ENCODE measurements at places on chromosomes 11 and 22.

DNA sequence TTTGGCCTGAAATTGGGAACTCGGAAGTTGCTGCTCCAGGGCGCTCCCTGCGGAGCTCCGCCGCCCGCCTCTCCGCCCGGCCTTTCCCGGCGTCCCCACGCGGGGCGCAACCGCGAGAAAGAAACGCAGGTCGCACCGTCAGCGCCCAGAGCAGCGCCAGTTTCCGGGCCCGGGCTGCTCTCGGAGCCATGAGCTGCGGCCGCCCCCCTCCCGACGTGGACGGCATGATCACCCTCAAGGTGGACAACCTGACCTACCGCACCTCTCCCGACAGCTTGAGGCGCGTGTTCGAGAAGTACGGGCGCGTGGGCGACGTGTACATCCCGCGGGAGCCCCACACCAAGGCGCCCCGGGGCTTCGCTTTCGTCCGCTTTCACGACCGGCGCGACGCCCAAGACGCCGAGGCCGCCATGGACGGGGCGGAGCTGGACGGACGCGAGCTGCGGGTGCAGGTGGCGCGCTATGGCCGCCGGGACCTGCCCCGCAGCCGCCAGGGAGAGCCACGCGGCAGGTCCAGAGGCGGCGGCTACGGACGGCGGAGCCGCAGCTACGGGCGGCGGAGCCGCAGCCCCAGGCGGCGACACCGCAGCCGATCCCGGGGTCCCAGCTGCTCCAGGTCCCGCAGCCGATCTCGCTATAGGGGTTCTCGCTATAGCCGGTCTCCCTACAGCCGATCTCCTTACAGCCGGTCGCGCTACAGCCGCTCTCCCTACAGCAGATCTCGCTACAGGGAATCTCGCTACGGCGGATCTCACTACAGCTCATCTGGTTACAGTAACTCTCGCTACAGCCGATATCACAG is 521 bp downstream of the SRSF8 start:
- peak; percentile 77 for DNase-seq

DNA sequence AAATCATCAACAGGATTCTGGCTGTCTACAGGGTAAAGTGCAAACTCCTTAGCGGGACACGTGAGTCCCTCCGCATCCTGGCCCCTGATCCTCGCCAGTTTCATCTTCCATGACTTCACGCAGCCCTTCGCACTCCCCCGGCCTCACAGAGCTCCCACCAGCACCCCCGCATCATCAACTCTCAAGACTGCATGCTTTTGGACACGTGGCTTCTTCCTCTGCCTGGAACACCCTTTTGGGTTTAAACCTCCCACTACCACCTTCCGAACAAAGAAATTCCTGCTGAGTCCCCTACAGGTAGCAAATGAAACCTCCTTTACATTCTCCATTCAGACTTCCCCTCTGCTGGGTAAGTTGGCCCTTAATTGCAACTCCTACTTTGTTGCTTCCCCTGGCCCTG is 12.6 kb upstream of the EIF3M start:
- DNase-seq, result no peak

- DNase-seq, result no peak
These were observed 31.3 kb downstream of the JAM3 start for GRCh38 chr11:134100171-134100570.

DNA sequence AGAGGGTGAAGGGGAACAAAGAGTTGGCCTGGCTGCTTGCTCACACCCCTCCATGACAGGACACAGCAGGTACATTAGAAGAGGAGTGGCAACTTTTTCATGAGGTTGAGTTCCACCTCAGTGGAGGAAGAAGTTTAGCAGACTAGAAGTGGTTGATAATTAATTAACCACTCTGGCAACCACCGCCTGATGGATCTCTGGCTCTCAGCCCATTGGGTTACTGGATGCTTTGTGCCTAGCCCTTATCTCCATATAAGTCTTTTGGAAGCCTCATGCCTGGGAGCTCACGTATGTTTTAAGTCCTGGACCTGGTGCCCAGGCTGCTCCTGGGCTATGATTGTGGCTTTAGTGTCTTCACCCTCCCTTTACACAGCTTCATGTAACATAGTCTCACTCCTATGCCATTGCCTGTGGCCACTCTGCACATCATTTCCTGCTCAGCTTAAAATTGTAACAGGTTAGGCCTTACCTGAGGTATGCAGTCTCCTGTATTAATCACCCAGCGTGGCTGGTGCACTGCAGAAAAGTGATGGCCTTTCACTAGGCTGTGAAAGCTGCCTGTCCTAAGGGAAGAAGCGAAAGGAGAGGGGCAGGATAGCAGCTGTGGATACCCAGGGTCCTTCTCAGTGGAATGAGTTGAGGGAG is 72.7 kb upstream of the CRTAM start:
- no peak for DNase-seq

- DNase-seq, result no peak
These were observed 159.7 kb downstream of the FAT3 start for GRCh38 chr11:92384358-92384757.

DNA sequence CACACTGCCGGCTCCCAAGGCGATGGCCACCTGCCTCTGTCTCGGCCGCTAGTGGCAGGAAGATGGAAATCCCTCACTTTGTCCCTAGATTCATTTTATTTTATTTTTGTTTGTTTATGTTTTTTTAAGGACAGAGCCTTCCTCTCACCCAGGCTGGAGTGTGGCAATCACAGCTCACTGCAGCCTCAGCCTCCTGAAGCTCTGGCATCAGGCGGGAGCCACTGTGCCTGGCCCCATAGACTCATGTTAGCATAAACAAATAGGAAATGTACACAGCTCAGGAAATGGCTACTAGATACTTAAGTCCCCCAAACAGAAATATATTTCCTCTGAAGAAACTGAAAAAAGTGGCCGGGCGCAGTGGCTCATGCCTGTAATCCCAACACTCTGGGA is 3.5 kb downstream of the TMEM80 start:
- DNase-seq, result no peak

- no peak for DNase-seq
These were observed 50.5 kb downstream of the RBX1 start for GRCh38 chr22:41001722-41002122.

- DNase-seq, result no peak
These were observed 551.9 kb upstream of the LUZP2 start for GRCh38 chr11:23944923-23945322.

DNA sequence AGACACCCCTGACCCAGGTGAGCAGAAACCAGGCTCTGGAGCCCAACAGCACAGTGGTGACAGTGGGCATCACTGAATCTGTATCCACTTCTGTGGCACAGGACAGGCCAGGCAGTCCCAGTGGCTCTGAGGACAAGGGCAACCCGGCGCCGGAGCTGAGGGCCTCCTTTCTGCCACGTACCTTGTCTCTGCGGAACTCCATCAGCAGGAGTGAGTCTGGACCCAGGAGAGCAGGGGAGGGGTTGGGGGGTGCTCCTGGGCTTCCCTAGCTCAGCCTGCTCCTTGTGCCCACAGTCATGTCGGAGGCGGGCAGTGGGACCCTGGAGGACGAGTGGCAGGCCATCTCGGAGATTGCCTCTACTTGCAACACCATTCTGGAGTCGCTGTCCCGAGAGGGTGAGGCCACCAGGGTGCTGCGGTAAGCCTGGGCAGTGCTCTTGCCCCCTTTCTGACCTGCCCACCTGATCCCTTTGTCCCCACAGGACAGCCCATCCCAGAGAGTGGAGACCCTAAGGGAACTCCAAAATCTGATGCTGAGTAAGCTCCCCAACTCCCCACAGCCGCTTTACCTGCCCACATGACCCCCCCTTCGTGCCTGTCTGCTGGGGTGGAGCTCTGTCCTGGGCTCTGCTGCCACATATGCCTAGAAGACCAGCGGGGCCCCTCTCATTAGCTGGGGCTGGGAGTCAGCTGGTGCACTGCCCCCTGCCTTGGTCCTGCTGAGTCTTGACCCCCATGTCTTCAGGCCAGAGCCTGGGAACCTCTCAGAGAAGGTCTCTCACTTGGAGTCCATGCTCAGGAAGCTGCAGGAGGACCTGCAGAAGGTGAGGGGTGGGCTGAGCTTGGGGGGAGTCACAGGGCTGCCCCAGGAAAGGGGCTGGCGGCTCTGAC is 12.0 kb downstream of the SIPA1 start:
- DNase-seq, result no peak

GRCh38 chr22:24060375-24060788 is 49.3 kb downstream of the CABIN1 start:
- no peak for DNase-seq

GRCh38 chr11:134604886-134605285 is 192.8 kb upstream of the B3GAT1 start:
- DNase-seq, result no peak

GRCh38 chr11:71568704-71569349 is 3.5 kb downstream of the KRTAP5-10 start:
- no peak for DNase-seq

- no peak for DNase-seq
These were observed 599.1 kb downstream of the BRD1 start for GRCh38 chr22:49228431-49229037.

GRCh38 chr22:50039669-50040443 is 18.2 kb downstream of the TTLL8 start:
- peak; percentile 39 for DNase-seq

DNA sequence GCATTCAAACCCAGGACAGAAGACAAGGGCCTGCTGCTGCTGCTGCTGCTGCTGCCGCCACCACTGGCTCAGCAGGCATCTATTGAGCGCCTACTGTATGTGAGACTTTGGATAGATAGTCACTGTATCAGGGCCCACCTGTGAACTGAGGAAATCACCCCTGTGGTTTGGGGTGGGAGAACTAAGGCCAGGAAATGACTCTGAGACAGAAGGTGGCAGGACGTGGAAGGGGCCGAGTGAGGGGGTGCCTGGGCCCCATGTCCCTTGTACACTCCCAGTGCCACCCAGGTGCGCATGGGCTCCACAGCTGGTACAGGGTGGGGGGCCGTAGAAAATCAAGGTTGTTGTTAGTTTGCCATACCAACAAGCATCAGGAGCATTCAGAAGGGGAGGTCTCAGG is 50.6 kb downstream of the ARHGAP8 start:
- no peak for DNase-seq

DNA sequence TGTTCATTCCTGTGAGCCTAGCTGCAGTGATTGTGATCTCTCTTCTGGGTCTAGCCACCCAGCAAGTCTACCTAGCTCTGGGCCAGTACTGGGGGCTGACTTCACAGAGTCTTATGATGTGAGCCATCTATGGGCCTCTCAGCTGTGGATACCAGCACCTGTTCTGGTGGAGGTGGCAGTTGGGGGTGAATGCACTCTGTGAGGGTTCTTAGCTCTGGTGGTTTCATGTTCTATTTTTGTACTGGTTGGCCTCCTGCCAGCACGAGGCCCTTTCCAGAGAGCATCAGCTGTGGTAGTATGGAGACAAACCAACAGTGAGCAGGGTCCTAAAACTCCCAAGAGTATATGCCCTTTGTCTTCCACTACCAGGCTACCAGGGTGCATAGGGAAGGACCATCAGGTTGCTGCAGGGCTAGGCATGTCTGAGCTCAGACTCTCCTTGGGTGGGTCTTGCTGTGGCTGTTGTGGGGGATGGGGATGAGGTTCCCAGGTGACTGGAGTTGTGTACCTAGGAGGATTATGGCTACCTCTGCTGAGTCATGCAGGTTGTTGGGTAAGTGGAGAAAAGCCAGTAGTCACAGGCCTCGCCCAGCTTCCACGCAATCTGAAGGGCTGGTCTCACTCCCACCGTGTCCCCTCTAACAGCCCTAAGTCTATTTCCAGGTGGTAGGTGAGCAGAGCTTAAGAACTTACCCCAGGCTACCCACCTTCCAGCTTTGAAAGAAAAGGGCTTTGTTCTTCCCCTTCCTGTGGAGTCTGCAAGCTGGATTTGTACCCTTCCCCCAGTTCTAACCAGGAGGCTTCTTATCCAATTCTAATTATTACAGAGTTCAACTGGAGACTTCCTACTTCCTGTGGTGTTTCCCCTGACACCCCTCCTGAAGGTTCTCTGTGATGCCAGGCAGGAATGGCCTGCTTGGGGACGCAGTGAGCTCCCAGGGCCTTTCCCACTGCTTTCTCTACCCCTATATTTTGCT is 250.7 kb downstream of the LUZP2 start:
- DNase-seq, result no peak

GRCh38 chr22:48959496-48959895 is 868.2 kb downstream of the BRD1 start:
- peak; percentile 38 for DNase-seq

DNA sequence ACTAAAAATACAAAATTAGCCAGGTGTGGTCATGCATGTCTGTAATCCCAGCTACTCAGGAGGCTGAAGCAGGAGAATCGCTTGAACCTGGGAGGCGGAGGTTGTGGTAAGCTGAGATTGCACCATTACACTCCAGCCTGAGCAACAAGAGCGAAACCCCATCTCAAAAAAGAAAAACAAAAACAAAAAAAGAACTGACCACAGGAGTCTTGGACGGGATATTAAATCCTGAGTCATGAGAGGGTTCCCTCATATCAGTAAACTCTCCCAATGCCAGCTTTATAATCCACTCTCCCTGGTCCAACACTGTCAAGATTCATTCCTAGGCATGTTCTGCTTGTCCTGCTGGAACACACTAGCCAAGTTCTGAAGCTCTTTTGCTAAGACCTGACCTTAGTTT is 61.5 kb upstream of the EP300 start:
- no peak for DNase-seq

DNA sequence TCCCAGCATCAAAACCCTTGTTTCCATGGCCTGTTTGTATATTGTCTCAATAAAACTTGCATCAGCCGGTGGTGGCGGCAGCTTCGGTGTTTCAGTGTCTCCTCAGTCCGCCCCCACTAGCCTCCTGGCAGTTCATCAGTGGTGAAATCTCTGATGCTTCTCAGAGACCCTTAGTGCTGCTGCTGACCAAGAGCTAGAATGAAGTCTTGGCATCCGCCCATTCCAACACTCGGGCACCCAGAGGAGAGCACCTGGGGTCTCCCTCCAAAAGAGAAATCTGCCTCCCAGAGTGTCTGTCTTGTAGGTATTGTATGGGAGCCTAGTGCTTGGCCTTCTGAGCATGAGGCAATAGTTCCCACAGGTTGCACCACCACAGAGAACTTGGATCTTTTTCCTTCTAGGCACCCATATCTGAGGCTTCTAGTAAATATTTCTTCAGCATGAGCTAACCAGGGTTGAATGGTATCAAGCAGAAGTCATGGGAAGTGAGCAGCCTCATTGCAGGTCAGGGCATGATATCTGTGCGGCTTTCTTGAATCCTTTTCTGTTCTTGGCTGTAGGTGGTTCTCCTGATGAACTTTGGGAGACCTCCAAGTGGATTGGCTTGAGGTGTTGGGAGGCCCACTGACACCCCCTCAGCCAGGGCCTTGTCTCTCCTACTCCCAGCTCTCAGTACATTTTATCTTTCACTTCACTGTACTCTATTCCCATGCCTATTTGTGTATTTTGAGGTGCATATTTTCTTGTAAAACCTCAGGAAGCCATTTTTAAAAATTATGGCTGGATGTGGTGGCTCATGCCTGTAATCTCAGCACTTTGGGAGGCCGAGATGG is 13.2 kb upstream of the AIFM3 start:
- no peak for DNase-seq

GRCh38 chr22:34687116-34687515 is 378.8 kb upstream of the ISX start:
- DNase-seq, result no peak
